Left cardiac atrium (tissue), 4 donors: ENCODE measurements at places on chromosomes 11 and 22. TPM values are rescaled to one million over a fixed set of nuclear protein-coding genes. Genes with fewer than 3 reads are reported as not detected.

DNA sequence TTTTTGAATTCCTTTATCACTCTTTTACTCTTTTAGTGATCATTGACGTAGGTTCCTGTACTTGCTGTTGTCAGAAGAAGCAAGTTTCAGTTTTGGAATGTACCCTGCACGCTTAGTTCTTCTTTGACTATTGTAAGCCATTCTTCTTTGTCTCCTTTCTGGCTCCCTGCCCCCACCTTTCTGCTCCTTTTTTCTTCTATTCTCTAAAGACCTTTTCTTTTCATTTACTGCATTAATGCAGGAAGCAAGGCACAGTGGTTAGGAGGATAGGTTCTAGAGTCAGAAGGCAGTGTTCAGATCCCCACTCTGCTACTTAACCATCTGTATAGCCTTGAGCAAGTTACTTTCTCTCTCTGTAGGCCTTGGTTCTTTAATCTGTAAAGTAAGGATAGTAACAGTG lies 33.7 kb upstream of the RAG2 start:
- no peak for DNase-seq

- no peak for DNase-seq
Observed at GRCh38 chr11:40202589-40203270, 1256.7 kb downstream of the LRRC4C start.

CARD18 gene
- total RNA-seq: not detected

CRACR2B gene
- total RNA-seq: 27.7 TPM

- DNase-seq: no peak
Observed at GRCh38 chr11:8942518-8943066, at the start of gene ASCL3. ASCL3 (minus strand) TSS chr11:8943016; CDS start chr11:8938161, 4,855 bp downstream.

TPBGL gene
- total RNA-seq: 0.42 TPM

SYT8 gene
- total RNA-seq: not detected

HEPACAM gene
- total RNA-seq: 5.4 TPM

DNA sequence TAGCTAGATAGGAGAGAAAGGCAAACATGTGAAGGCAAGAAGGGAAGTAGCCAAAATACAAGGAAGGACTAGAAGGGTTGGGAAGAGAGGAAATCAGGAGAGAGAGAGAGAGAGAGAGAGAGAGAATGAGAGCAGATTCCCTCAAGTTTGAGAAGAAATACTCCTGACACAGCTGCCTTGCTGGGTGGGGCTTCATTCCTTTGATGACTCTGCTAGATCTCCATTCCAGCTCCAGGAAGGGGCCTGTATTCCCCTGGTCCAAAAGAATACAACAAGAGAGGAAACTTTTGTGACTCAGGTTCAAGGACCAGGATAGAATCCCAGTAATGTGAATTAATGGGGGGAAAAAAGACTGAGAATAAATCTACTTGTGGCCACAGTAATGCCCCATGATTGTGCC lies 62.9 kb upstream of the SPON1 start:
- no peak for DNase-seq

MMP27 gene
- not detected for total RNA-seq

DNA sequence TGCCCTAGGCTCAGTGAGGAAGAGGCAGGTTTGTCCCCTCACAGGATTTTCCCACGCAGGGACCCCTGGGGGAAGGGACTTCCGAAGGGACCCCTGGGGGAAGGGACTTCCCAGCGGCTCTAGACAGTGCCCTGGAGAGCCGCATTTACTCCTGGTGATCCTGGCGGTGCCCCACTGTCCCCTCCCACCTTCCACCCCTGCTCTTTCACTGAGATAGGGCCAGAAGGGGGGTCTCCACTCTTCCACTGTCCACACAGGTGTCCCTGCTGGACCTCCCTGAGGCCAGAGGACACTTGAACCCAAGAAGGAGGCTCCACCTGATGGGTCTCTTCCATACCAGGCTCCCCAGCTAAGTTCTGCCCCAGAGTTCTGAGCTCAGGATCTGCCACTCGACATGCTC lies 1333.9 kb downstream of the BRD1 start:
- no peak for DNase-seq

DNA sequence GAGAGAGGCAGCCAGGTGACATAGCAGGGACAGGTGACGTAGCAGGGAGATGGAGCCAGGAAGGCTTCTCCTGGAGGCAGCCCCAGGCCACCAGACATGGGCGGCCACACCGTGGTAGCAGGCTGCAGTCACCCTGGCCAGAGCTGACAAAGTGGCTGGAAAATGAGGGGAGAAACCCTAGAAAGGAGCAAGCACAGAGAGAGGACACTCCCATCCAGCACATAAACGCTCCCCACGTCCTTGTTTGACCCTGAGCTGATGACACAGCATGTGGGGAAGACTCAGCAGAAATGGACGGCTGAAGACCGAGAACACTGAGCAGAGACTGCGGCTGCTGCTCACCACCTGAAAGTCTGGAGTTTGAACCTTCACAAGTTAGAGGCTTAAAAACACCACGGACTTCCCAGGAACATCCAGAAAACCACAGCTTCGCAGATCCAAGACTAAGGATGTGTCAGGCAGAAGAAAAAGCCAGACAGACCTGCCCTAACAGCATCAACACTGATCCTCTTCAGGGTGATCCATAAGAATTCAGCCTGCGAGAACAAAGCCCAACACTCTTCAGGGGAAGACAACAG lies 28.7 kb downstream of the DRD4 start:
- peak; percentile 28 for DNase-seq

- DNase-seq: no peak
Observed at GRCh38 chr11:56637500-56637899, 4.7 kb downstream of the OR5AP2 start.

- DNase-seq: no peak
Observed at GRCh38 chr22:37330200-37331033, 48.1 kb downstream of the CYTH4 start.

- no peak for DNase-seq
Observed at GRCh38 chr11:41660585-41660984, 201.1 kb upstream of the LRRC4C start.

MEI1 gene
- 0.42 TPM for total RNA-seq

DNA sequence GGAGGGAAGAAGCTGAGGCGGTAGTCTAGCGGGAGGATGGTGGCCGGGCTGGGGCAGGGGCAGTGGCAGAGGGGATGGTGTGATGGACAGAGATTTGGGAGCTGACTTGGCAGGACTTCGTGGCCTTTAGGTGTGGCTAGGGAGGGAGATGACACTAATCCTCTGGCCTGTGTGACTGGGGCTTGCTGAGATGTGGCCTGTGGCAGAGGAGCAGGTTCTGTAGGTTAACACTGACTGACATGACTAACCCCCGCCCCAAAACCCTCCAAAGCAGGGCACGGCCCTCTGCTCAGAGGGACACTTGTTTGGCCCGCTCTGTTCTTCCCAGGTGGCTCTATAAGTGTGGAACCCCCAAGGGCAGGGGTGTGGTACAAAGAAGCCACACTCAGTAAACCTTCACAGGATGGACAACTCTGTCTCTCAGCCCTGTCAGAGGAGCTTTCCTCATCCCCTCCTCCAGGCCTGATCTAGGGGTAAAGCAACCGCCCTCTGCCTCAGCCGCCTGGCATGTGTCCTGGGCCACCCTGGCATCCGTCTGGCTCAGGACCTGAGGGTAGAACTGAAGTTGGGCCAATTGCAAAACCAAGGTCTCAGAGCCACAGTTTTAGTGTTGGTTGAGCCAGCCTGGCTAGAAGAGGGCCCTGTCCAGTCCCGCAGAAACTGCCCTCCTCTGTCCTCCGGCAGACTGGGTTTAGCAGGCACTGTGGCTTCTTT lies 15.6 kb downstream of the TOM1 start:
- no peak for DNase-seq

DNA sequence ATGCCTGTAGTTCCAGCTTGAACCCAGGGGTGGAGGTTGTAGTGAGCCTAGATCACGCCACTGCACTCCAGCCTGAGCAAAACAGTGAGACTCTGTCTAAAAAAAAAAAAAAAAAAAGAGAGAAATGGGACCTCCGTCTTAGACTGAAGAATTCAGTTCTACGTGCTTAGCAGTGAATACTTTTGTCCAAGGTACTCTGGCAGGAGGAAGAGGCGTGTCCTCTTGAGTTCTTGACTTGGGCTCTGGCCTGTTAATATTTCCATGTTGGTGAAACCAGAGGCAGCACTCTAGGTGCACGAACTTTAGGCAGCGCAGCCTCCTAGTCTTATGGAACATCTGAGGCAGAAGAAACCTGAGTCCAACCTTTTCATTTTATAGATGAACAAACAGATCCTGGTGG lies 2.4 kb downstream of the HMBS start:
- no peak for DNase-seq

- no peak for DNase-seq
Observed at GRCh38 chr22:42273855-42274451, 3.5 kb upstream of the TCF20 start.
